HFFc6 (cell line): ENCODE measurements at places on chromosomes 1 and 21. TPM values are rescaled to one million over a fixed set of nuclear protein-coding genes. Genes with fewer than 3 reads are reported as not detected.

- DNase-seq, result no peak
- peaks cover 41% of the 10 kb centered on the region for H3K36me3 ChIP-seq
- H3K27me3 ChIP-seq, result no peaks in the 10 kb centered on the region
- no peak overlapping the region for H3K4me3 ChIP-seq
These were observed 21.4 kb downstream of the SETD4 start for GRCh38 chr21:36038701-36039497.

DNA sequence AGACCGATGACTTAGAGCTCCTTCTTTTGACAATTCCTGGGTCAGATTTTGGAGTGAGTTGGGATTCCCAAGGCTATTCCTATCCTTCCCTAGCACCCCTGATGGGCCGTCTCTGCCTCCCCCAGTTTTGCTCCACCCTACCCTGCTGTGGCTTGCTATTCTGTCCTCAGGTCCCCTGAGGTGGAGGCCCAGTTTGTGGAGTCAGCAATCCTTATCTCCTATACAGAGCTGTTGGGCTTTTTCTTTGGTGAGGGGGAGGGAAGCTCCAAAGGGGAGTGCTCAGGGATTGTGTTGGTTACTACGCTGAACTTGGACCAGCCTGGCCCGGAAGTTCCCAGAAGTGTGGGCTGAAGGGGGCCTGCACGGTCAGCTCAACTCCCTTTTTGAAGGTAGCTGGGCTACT lies 7.6 kb downstream of the SESN2 start:
- no peak for DNase-seq
- H3K36me3 ChIP-seq, result peaks cover 12% of the 10 kb centered on the region
- peaks cover 2% of the 10 kb centered on the region; the same call in 1 of the 2 replicates for H3K27me3 ChIP-seq
- no peak overlapping the region for H3K4me3 ChIP-seq
- H3K4me1 ChIP-seq, result peaks cover 44% of the 10 kb centered on the region

DNA sequence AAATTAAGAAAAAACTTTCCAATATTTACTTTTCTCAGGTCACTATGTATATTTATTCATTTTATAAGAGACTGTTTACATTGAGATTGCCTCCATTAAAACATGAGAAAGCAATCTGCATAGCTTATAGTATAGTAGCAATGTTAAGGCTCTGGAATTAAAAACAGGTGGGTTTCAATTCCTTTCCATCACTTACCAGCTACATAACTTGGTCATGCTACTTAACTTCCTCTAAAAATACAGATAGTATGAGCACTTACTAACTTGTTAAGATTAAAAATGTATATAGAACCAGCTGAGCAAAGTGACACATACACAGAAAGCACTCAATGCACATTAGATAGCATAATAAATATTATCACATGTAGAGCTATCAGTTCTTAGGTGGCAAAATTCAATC lies 76.6 kb downstream of the LYST start:
- H3K36me3 ChIP-seq, result peaks cover 13% of the 10 kb centered on the region
- DNase-seq, result no peak
- no peak overlapping the region for H3K4me3 ChIP-seq
- H3K4me1 ChIP-seq, result peaks cover 34% of the 10 kb centered on the region
- H3K27me3 ChIP-seq, result no peaks in the 10 kb centered on the region

DNA sequence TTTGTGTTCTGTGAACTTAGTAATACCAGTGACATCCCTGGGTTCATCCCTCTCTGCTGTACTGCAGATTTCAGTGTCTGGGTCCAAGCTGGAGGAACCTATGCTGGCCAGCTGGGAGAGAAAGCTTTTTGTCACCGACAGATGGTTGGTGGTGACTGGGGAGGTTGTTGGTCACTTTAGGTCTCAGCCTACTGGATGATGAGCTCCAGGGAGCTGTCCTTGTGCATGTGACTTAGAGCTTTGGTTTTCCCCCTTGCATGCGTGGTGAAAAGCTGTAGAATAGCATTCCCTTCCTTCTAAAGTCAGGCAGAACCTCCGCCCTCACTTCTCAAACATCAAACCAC lies 22.9 kb upstream of the IKBKE start:
- no peak overlapping the region for H3K27ac ChIP-seq
- H3K4me3 ChIP-seq, result no peak overlapping the region
- H3K27me3 ChIP-seq, result no peaks in the 10 kb centered on the region; the same call in 1 of the 2 replicates

DNA sequence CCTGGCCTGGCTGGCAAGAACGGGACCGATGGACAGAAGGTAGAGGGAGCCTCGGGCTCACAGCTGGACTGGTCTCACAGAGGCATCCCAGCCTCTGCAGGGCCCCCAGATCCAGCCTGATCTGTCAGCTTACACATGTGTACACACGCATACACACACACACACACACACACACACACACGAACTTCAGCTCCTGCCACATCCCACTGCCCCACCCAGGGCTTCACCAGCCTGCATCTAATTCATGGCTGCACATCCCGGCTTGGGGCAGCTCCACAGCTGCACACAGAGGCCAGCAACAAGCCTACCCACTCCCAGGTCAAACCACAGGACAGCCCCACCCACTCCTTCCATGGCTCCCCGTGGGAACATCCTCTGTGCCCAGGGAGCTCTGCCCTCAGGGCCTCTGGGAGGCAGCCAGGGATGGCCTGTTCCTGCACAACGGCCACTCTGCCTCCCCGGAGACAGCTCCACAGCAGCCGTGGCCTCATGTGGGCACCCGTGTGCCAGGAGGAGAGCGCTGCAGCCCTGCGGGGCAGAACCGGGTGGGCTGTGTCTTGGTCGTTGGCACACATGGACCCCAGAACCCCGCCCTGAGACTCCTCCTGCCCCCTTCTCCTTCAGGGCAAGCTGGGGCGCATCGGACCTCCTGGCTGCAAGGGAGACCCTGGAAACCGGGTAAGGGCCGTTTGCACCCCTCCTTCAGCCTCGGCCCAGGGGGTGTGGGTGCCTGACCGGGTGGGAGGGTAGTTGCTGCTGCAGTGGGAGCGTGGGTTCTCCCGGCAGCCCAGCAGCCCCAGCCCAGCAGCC lies 19.1 kb downstream of the COL6A2 start:
- peaks cover 2% of the 10 kb centered on the region; the same call in 1 of the 2 replicates for H3K27me3 ChIP-seq
- peaks cover 23% of the 10 kb centered on the region for H3K36me3 ChIP-seq
- DNase-seq, result peak; percentile 53
- H3K27ac ChIP-seq, result no peak overlapping the region
- H3K4me3 ChIP-seq, result no peak overlapping the region

DNA sequence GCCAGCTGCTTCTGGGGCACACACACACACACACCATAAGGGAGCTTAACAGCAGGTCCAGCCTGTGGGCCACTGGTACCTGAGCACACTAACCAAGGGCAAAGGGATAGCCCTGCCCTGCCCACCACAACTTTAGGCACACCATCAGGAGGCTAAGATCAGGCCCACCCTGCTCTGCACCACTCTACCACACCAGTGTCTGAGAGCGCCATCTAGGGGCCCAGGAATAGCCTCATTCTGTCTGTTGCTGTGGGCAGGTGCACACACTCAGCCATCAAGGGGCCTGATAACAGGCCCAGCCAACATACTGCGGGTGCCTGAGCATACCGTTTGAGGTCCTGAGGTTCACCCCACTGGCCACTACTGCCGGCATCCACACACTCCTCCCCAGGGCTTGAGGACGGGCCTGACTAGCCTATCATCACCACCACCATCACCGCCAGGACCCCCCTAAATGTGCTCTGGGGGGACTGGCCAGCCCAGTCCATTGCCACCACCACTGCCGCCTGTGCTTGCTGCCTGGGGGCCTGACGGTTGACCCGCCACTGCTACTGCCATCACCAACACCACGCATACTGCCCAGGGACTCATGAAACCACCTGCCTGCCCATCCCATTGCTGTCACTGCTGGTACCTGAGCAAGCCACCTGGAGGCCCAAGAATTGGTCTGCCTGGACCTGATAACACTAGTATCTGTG lies 31.3 kb downstream of the NSL1 start:
- no peaks in the 10 kb centered on the region; the same call in 1 of the 2 replicates for H3K36me3 ChIP-seq
- H3K27ac ChIP-seq, result no peak overlapping the region

- no peak overlapping the region for H3K27ac ChIP-seq
- H3K27me3 ChIP-seq, result 0 out of 2 replicates have a peak, but pooled peaks cover 1% of the 10 kb centered on the region
- H3K4me3 ChIP-seq, result no peak overlapping the region
- H3K36me3 ChIP-seq, result no peaks in the 10 kb centered on the region; the same call in 1 of the 2 replicates
These were observed 269.9 kb downstream of the HLX start for GRCh38 chr1:221149111-221149510.

DNA sequence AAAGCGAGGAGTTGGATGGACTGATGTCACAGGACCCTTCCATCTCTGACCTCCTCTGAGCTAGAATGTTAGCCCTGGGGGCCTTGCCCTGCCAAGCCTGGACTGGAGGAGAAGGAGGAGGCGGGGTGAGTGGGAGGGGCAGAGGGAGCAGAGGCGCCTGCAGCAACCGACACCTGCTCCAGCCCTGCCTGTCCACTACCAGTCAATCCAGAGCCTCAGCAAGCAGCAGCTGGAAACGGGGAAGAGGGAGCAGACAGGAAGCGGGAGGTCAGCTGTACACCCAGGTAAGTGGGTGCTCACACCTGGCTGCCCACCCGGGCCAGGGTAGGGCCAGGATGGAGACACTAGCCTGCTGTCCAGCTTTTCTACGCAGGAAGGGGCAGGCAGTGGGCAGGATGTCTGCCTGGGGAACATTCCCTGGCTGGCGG lies at the start of gene IGFN1:
Gene IGFN1, plus strand, starts transcription at position 201 of the 428 bp plus-strand sequence. CDS start 2,470 bp downstream, outside the sequence.
- peaks cover 21% of the 10 kb centered on the region for H3K4me1 ChIP-seq
- no peaks in the 10 kb centered on the region for H3K36me3 ChIP-seq

GRCh38 chr1:170986901-170987300 lies 51.6 kb downstream of the MROH9 start:
- no peak overlapping the region for H3K27ac ChIP-seq
- H3K4me3 ChIP-seq, result no peak overlapping the region
- H3K4me1 ChIP-seq, result no peaks in the 10 kb centered on the region

DNA sequence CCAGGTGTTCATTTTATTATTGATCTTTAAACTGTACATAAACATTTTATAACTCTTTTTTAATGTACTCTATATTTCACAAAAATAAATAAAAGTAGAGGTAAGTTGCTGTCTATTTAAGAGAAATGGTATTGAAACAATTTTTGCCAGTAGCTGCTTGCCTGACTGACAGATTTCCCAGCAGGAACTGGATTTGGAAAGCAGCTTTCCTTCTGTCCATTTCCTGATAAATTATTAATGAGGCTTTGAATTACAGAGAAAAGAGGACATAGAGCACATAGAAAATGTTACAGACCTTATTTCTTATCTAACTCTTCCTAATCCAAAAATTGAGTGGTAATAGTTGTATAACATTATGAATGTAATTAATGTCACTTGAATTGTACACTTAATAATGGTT lies 79.7 kb upstream of the BCL10 start:
- DNase-seq, result no peak
- peak overlapping the region; percentile 46 for H3K27ac ChIP-seq
- H3K4me3 ChIP-seq, result no peak overlapping the region
- peaks cover 6% of the 10 kb centered on the region; the same call in 1 of the 2 replicates for H3K27me3 ChIP-seq
- H3K4me1 ChIP-seq, result peaks cover 74% of the 10 kb centered on the region

- H3K4me1 ChIP-seq, result no peaks in the 10 kb centered on the region
- H3K36me3 ChIP-seq, result no peaks in the 10 kb centered on the region
- no peaks in the 10 kb centered on the region for H3K27me3 ChIP-seq
- no peak for DNase-seq
These were observed 267.2 kb downstream of the RHOU start for GRCh38 chr1:229002451-229002960.

DNA sequence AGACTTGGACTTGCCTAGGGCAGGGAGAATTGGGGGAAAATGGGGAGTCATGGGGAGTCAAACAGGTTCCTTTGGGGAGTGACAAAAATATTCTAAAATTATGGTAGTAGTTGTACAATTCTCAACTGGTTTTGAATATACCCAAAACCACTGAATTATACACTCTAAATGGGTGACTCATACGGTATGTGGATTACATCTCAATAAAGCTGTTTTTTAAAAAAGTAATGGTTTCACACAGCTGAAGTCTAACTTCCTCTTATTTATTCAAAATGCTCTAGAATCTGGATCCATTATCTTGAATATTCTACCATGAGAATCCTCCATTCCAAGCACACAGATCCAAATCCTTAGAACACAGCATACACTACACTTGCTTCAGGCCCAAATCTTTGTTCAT lies 11.1 kb downstream of the EIF4G3 start:
- peak overlapping the region; percentile 35 for H3K27ac ChIP-seq
- H3K27me3 ChIP-seq, result no peaks in the 10 kb centered on the region; the same call in 1 of the 2 replicates
- H3K4me3 ChIP-seq, result 0 out of 2 replicates have a peak overlapping the region, but pooled peaks have one; percentile 27
- H3K4me1 ChIP-seq, result peaks cover 21% of the 10 kb centered on the region

DNA sequence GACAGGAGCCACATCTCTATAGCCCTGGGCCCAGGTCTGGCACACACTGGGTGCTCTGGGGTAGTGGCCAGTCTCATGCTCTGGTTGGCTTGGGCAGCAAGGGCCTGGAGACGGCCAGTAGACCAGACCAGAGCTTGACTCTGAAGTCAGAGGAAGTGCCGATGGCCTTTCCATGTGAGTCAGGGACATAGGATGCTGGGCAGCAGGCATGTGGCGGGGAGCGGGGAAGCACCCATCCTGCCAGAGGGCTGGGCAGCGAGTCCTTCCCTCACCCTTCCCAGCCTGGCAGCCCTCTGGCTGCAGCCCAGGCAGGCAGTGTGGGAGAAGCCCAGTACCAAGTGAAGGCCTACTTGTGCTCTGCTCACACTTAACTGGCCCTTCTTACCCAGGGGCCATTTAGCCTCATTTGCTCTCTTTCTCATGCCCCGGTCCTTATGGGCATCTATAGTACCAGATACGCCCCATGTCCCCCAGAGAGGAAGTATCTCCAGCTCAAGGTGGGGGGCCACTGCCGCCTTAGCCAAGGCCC lies 3.3 kb downstream of the GPR153 start:
- no peak overlapping the region for H3K27ac ChIP-seq
- H3K27me3 ChIP-seq, result peaks cover 8% of the 10 kb centered on the region
- peak; percentile 20 for DNase-seq
- no peaks in the 10 kb centered on the region for H3K36me3 ChIP-seq
- H3K4me1 ChIP-seq, result no peaks in the 10 kb centered on the region; the same call in 1 of the 2 replicates
- no peak overlapping the region for H3K4me3 ChIP-seq

GRCh38 chr1:101071470-101071891 lies 45.9 kb upstream of the DPH5 start:
- no peak overlapping the region for H3K27ac ChIP-seq
- no peak overlapping the region for H3K4me3 ChIP-seq
- no peaks in the 10 kb centered on the region for H3K27me3 ChIP-seq
- no peaks in the 10 kb centered on the region; the same call in 1 of the 2 replicates for H3K36me3 ChIP-seq
- H3K4me1 ChIP-seq, result no peaks in the 10 kb centered on the region

- H3K4me1 ChIP-seq, result no peaks in the 10 kb centered on the region
- H3K4me3 ChIP-seq, result no peak overlapping the region
- no peak for DNase-seq
- H3K36me3 ChIP-seq, result no peaks in the 10 kb centered on the region
- peaks cover 22% of the 10 kb centered on the region for H3K27me3 ChIP-seq
These were observed 2.2 kb upstream of the PRDM16 start for GRCh38 chr1:3066826-3067225.

- peaks cover 73% of the 10 kb centered on the region for H3K27me3 ChIP-seq
- no peak for DNase-seq
- no peaks in the 10 kb centered on the region for H3K36me3 ChIP-seq
These were observed 7.3 kb upstream of the SIM2 start for GRCh38 chr21:36691555-36692041.

GRCh38 chr1:66873111-66873510 lies 51.5 kb downstream of the DNAI4 start:
- H3K36me3 ChIP-seq, result no peaks in the 10 kb centered on the region
- no peaks in the 10 kb centered on the region for H3K4me1 ChIP-seq
- H3K27me3 ChIP-seq, result no peaks in the 10 kb centered on the region

XCL2 gene
- total RNA-seq, result not detected in 3 replicates

UBE2U gene
- not detected in 3 replicates for total RNA-seq

KRTAP19-3 gene
- not detected in 3 replicates for total RNA-seq

AMY1A gene
- not detected in 3 replicates for total RNA-seq

SRSF10 gene
- 82.4 to 94.0 TPM (median 93.2 TPM) in 3 replicates for total RNA-seq

TGFB2 gene
- total RNA-seq, result 2.6 to 12.3 TPM (median 8.2 TPM) in 3 replicates

C1orf94 gene
- total RNA-seq, result not detected in 3 replicates

LYPD8 gene
- total RNA-seq, result 0.58 TPM in 1 of 3 replicates, not detected in the others

ZNF678 gene
- 2.3 to 3.4 TPM (median 2.7 TPM) in 3 replicates for total RNA-seq

MATN1 gene
- not detected in 3 replicates for total RNA-seq

TTLL7 gene
- total RNA-seq, result 5.5 to 8.4 TPM (median 6.3 TPM) in 3 replicates

ARHGAP30 gene
- 0.06 TPM in 1 of 3 replicates, not detected in the others for total RNA-seq

CD160 gene
- not detected in 3 replicates for total RNA-seq

CNIH3 gene
- 17.7 to 30.3 TPM (median 20.8 TPM) in 3 replicates for total RNA-seq

OR2T35 gene
- not detected in 3 replicates for total RNA-seq

CELA3A gene
- not detected in 3 replicates for total RNA-seq
